Activated naive CD8-positive, alpha-beta T cell treated with anti-CD3 and anti-CD28 coated beads, Interleukin-2, amount 50 U/mL, for 24 hours (primary cell): ENCODE measurements at places on chromosomes 3 and 15.

DNA sequence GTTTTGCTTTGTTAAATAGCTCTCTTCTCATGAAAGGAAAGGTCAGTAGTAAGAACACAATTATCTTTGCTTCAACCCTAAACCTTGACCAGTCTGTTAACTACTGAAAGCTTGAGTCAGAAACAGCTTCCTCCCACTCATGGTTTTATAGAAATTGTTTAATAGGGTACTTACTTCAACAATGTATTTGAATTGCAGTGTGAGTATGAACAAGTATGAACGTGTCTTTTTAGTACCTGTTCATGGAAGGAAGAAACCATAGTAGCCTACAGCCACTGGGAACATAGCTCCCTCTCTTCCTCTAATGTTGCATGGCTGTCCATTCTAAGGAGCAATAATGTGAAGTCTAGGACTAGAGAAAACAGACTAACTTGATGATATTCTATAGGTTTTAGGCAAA is 311.0 kb downstream of the MCTP2 start:
- no peak for DNase-seq

- DNase-seq = no peak
Observed at GRCh38 chr3:87268646-87269211, 7.7 kb downstream of the POU1F1 start.

GRCh38 chr3:8733332-8734094 is at the start of gene CAV3:
TSS of gene CAV3 (plus strand) at chr3:8733802. CDS start at chr3:8733877, 75 bp downstream.
- DNase-seq = no peak

GRCh38 chr15:83904107-83905040 is 250.5 kb downstream of the ADAMTSL3 start:
- DNase-seq = no peak

DNA sequence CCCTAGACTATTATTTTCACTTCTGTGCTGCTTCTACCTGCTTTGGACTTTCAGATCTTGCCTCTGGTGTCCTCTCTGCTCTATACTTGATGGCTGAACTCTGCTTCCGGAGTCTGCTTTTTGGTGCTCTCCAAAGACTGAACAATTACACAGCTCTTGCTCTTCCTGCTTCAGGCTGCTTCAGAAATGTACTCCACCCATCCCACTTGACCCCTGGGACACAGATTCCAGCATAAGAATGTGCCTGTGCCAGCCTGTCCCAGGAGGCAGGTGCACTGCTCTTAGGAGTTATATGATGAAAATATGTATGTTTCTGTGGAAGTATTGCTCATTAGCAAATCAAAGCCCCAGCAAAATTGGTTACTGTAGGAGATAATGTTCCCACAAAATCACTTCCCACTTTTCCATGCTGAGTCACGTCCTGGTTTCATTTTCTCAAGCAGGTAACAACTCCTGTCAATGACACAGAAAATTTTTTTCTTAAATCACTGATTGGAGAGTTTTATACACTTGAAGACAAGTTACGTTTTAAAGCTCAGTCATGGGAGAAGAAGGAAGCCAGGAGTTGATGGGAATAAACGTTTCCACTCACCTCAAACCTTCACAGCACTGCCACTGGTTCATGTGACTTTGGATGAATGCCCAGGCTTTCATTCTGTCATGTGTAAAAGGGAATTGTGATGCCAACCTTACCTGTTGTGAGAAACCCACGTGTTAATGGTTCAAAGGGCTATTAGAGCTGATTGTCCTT is 239.4 kb upstream of the ZPLD1 start:
- DNase-seq = no peak

DNA sequence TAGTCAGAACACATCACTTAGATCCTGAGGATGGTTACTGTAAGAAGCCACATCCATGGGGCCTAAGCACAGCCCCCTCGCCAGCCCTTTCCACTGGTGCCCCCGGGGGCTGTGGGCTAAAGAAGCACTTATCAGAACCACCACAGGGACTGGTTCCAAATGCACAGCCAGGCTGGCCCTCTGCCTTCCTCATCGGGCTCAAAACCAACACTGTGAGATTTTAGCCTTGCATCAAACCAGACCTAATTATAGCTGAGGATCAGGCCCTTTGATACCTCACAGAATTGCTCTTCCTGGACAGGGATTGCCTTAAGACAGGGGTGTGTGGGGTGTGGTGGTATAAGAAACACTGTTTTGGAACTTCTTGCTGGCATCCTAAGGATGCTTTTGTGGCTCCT is 23.7 kb downstream of the SRPRB start:
- DNase-seq = no peak

GRCh38 chr3:102514241-102514640 is 79.4 kb downstream of the ZPLD1 start:
- no peak for DNase-seq

DNA sequence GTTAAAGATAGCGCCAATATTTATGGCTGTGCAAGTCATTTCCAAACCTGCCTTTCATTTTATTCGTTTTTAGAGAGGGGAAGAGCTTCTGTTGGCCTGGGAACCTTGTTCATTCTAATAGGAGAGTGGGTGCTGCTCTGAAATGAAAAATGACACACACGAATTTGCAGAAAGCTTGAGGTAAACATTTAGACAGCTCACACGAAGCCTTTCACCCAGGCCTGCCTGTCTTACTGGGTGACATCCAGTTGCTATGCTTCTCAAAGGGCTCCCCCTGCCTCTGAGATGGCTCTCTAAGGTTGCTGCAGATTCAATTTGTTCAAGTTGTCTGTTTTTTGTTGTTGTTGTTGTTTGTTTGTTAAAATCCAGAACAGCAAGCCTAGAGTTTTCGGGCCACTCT is 18.2 kb downstream of the PEX5L start:
- no peak for DNase-seq

DNA sequence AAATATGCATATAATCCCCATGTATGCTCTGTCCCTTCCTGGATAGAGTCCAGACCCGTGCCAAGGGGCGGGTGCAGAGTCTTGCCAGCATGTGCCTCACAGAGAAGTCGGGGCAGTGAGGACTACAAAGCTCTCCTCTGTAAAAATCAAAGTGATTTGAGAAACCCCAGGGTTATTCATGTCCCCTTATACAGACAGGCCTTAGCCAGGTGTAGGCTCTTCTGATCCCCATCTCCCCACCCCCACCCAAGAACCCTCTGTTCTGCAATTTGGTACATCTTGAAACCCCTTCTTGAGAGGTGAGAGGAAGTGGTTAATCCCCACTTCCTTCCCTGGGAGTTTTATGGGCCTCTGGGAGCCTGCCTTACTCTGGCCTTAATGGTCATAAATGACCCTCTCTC is 24.7 kb downstream of the TRIM71 start:
- DNase-seq = no peak

GRCh38 chr3:149180057-149180573 is 41.5 kb downstream of the CP start:
- DNase-seq = no peak

GRCh38 chr3:172698631-172699030 is 12.2 kb downstream of the NCEH1 start:
- no peak for DNase-seq

- DNase-seq = no peak
Observed at GRCh38 chr3:70086336-70086735, 86.8 kb downstream of the SAMMSON start.

DNA sequence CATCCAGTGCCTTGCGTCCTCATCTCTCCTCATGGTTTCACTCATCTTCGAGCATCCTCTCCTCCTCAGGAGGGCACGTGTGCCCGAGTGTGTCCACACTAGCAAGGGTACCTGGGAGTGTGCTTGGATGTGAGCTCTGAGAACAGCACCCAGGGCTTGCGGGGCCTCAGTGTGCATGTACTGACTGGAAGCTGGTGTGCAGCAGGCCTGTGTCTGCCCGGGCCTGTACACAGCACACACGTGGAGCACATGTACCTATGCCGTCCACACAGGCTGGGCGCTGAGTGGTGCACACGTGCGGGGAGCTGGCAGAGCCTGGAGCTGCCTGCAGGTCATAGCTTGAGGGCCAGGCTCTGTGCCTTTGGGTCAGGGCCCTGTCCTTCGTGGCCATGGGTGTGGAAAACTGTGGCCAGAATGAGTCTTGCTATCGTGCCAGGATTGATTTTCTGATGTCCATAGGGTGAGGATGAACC is 34.9 kb downstream of the TSPAN3 start:
- DNase-seq = no peak

DNA sequence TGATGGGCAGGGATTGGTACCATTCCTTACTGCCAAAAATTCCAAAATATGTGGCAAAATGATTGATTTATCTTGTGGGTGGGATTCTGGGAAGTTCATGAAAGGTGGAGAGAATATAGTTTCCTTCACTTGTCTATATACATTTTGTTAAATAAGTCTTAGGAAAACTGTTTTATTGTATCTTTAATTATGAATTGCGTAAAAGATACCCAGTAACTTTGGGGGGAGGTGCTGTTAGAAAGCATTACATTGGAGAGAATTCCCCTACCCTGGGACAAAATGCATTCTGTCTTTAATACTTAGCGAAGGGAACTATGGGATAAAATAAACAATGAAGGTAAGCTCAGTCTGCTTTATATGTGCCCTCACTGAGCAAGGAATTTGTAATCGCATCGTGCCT is 4.6 kb downstream of the SETD5 start:
- DNase-seq = no peak

DNA sequence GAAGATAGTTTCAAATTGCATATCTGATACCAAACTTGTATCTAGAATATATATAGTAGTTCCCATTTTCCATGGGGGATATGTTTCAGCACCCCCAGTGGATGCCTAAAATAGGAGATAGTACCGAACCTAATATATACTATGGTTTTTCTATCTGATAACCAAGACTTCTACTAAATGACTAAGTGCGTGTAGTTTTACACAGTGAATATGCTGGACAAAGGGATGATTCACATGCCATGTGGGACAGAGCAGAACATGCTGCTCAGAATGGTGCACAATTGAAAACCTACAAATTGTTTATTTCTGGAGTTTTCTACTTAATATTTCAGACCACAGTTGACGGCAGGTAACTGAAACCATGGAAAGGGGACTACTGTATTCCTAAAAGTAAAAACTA is 73.4 kb upstream of the TP63 start:
- no peak for DNase-seq

GRCh38 chr3:133018921-133019320 is 19.3 kb upstream of the TMEM108 start:
- no peak for DNase-seq

GRCh38 chr3:13200465-13200864 is 127.2 kb upstream of the IQSEC1 start:
- no peak for DNase-seq

- no peak for DNase-seq
Observed at GRCh38 chr15:55917881-55918296, 75.5 kb downstream of the NEDD4 start.

GRCh38 chr3:175612487-175613196 is 753.5 kb downstream of the NAALADL2 start:
- DNase-seq = no peak

- peak; percentile 41 for DNase-seq
Observed at GRCh38 chr15:92809880-92810361, 90.2 kb upstream of the CHD2 start.

DNA sequence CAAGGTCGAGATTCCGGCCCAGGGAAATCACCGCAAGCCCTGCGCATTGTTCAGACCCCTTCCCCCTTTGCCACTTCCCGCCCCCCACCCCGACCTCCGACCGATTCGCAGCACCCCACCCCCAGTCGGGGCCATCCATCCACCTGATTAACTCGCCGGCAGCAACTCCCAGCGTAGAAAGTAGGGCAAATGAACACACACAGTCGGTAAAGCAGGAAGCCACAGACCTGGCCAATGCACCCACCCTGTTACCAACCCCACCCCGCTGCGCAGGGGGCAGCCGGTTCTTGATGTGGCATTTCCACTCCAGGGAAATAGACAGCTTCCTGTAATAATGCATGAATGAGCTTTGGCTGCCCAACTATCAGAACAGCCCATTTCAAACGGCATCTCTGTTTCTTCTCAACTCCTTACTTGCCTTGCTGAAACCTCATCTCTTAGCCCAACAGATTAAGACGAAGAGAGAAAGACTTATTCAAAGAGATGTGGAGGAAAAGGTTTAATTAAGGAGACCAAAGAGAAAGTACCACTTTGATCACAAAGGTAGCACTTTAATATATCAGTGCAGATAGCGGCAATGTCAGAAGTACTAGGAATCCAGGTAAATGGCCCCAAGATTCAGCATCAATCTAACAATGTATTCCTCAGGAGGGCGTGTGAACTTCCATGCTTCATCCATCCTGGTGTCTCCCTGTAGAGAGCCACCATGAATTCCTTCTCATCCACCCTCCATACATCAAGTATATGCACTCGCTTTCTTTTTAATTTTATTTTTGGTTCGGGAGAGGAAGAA is 1.9 kb downstream of the TNIK start:
- peak; percentile 38 for DNase-seq

- no peak for DNase-seq
Observed at GRCh38 chr15:63339006-63339766, 42.5 kb downstream of the CA12 start.

DNA sequence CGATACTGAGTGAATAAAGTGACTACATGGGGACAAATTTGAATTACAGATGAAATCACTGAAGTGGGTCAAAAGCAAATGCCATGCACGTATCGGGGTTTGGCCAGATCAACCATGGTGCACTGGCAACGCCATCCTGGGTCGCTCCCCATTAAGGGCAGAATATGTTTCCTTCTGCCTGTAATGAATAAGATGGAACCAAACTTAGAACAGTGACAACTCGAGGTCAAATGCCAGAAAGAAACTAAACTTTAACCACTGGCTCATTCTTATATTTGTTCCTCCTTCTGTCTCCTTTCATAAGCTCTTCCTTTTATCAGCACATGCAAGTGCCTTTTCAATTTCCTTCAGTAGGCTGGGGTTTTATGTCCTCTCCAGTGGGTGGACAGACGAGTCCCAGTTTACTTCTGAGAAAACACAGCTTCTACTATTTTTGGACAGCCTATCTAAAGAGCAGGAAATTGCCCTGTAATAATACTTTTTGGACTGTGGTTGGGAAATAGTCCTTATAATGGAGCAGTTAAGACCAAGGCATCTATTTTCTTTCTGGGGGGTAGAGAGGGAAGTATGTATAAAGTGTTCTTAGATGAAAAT is 61.4 kb downstream of the WHAMM start:
- no peak for DNase-seq

- no peak for DNase-seq
Observed at GRCh38 chr15:33985287-33985686, 17.0 kb downstream of the CHRM5 start.

- no peak for DNase-seq
Observed at GRCh38 chr3:57224856-57225255, 2.7 kb upstream of the APPL1 start.
